Activated CD4-positive, alpha-beta T cell treated with anti-CD3 and anti-CD28 coated beads, Interleukin-10, Interleukin-2, amounts not matched to agents 100 ng/mL and 50 ng/mL, durations not matched to agents 16 hours and 8 hours (primary cell): ENCODE measurements at places on chromosomes 1 and 21.

GRCh38 chr1:174110053-174110452 is 49.3 kb upstream of the RABGAP1L start:
- DNase-seq = no peak

- DNase-seq = peak; percentile 38
Observed at GRCh38 chr21:45767071-45768006, 123.8 kb downstream of the PCBP3 start.

- no peak for DNase-seq
Observed at GRCh38 chr1:66750577-66750976, 1.7 kb upstream of the DYNLT5 start.

GRCh38 chr21:38820471-38821239 is 14.9 kb downstream of the ETS2 start:
- no peak for DNase-seq

- no peak for DNase-seq
Observed at GRCh38 chr1:80305466-80305865, 1298.9 kb upstream of the ADGRL4 start.

- DNase-seq = no peak
Observed at GRCh38 chr1:158055854-158056253, 62.4 kb downstream of the KIRREL1 start.

GRCh38 chr1:31712630-31713029 is 8.8 kb upstream of the COL16A1 start:
- no peak for DNase-seq

GRCh38 chr1:172140072-172140471 is 280.4 kb upstream of the C1orf105 start:
- no peak for DNase-seq

DNA sequence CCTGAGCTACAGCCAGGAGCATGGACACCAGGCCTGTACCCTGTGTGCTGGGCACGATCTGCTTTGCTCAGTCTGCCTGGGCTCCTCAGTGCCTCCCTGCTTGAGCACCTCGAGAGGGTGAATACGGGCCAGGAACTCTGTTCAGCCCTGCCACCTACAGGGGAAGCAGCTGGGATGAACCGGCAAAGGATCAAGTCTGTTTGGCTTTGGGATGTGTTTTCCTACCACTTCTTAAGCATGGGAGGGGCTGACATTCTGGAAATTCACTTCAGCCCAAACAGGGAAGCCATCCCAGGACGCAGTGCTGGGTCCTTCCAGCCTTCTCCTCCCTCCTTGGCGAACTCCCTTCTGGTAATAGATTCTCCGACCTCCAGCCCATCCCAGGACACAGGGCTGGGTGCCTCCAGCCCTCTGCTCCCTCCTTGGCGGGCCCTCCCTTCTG is 55.8 kb upstream of the SELENON start:
- no peak for DNase-seq

DNA sequence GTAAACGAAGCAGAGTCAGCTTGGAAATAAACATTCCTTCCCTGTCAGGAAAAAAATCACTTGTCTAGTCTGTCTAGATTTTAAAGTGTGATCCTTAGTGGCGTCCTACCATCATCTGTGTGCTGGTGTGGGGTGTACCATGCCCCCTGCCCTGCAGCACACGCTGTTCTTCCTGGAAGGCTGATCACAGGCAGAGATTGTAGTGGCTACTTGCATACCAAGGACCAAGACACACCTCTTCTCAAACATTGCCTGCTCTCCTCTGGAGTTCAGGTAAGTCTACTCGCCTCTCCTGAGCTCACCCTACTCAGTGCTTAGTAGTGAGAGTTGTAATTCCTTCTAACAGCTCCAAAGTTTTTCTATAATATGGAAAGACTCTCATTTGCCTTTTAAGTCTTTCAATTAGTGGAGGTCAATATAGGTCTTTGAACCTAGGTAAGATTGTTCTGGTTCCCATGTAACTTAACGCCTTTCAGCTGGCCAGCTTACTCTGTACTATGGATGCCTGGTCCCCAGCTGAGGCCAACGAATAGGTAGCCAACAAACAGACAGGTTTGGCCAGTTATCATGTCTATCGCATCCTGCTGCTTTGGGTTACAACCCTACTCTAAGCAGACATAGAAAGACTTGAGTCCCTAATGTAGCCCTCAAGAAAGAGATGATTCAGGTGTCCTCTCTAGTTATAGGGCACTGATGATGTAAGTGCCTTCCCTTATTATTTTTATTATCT is 55.4 kb downstream of the XCL1 start:
- DNase-seq = no peak

DNA sequence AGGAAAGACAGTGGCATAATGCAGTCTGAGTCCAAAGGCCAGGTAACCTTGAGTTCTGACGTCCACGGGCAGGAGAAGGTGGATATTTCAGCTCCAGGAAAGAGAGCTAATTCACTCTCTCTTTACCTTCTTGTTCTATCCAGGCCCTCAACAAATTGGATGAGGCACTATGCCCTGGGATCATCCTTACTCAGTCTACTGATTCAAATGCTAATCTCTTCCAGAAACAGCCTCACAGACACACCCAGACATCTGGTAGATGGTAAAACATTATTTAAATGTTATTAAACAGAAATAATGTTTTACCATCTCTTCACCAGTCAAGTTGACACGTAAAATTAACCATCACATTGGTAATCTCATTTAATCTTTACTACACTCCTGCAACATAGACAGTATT is 73.0 kb downstream of the RBM11 start:
- no peak for DNase-seq

DNA sequence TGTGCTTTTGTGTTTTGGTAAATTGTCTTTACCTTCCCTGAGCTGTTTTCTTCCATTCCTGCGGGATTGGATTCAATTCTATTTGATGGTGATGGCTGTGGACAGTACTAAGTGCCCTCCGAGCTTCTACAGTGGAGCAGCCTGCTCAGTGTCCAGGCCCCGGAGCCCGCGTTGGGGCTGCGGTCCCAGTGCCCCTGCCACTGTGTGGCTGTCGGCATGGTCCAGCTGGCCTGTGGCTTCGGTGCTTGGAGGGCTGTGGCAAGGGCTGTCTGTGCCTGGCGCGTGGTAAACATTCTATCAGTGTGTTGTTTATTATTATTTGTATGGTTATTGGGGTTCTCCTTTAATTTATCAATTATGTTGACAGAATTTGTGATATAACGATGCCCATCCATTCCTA is 109.1 kb upstream of the COL6A1 start:
- no peak for DNase-seq

DNA sequence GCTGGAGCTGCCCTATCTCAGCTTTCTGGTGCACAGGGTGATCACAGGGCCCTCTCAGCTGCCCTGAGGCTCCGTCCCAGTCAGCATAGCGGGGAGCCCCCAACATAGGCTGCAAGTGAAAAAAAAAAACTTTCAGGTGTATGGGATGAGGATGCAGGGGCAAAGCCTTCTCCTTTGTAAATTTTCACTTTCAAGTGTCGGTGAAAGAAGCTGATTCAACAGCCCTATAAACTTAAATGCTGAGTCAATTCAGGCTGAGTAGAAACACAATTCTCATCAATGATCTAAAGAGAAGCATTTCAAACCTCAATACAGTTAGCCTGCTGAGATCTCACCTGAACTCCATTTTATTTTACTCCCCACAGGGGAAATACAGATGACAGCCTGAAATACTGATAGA is 171.2 kb downstream of the SEC16B start:
- DNase-seq = no peak

DNA sequence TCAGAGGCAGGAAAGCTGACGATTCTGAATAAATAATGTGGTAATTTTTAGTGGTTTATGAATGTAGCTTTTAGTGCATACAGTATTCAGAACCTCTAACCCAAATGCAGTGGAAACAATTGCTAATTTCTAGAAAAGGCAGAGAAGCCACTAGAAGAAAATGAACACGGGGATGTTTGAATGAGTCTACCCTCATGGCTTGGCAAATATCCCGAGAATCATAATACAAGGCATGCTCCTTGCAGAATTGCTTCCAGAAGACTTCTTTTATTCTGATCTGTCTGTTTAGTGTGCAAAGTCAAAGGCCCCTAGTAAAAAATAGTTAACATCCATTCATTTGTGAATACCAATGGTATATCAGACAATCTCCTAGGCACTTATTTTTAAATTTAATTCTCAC is 246.8 kb downstream of the LMO4 start:
- no peak for DNase-seq

- DNase-seq = no peak
Observed at GRCh38 chr1:165153182-165153581, 203.3 kb downstream of the LMX1A start.

GRCh38 chr1:105891308-105891707 is 1165.2 kb upstream of the PRMT6 start:
- no peak for DNase-seq

- no peak for DNase-seq
Observed at GRCh38 chr1:92804721-92805201, 19.9 kb upstream of the EVI5 start.

DNA sequence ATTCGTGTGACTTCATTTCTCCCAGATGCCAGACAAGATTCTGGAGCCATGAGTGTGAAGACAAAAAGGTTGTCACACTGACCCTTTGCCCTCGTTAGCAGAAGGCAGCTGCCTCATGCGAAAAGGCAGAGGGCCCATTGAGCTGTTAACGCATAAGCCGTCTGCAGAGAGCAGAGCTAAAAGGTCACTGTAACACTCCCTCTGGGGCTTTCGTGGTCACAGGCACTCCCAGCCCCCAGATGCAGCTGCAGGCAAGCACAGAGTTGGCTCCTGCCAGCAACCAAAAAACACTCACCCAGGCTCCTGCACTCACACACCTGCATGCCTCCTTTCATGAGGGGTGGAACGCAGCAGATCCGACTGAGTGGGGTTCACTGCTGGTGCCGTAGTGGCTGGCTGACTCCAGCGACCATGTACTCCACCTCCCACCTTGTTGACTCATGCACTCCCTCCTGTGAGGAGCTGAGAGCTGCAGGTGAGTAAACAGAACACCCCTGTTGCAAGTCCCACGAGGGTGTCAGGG is 287.5 kb downstream of the SMYD3 start:
- DNase-seq = no peak

DNA sequence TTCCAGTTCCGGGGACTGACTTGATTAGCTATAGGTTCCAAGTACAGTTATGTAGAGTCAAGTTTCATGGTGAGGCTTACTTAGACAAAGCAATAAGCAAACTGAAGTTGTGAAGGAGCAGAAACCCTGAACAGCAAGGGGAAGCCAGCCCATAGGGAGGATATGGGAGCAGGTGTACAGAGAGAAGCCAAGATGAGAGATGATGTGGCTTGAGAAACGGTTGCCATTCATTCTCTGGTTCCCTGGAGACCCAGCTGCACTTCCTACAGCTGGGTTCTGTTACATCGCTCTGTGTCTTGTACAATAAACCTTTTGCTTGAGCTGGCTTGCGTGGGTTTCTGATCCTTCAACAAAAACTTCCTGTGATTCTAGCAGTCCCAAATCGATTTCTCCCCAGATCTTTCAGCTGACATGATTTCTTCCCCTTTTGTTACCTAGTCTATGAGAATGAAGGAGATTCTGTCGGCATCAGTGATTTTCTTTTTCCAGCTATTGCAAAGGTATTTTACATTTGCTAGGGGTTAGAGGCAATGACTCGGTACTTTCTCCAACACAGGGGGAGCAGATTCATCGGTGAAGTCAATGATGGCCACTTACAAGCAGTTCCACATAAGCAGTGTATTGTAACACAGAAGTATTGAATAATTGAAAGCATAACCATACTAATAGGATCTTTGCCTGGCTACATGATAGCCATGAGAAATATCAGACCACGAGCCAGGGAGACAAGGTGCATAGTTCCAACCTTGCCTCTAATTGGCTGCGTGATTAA is 67.3 kb downstream of the URB2 start:
- DNase-seq = no peak

- DNase-seq = no peak
Observed at GRCh38 chr1:54859700-54860391, 27.1 kb downstream of the DHCR24 start.

- DNase-seq = peak; percentile 75
Observed at GRCh38 chr1:234608911-234609690, 877 bp downstream of the IRF2BP2 start.

DNA sequence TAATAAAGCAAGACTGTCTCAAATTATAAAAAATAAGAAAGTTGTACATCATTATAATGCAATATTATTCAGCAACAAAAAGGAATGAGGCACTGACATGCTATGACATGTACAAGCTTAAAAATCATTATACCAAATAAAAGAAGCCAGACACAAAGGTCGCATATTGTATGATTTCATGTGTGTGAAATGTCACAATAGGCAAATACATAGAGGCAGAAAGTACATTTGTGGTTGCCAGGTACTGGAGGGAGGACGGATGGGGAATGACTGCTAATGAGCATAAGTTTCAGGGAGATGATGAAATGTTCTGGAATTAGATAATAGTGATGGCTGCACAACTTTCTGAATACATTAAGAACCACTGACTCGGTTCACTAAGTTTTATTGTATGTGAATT is 73.6 kb upstream of the NBPF3 start:
- DNase-seq = no peak

- DNase-seq = no peak
Observed at GRCh38 chr1:231183639-231184590, 22.1 kb downstream of the TRIM67 start.

DNA sequence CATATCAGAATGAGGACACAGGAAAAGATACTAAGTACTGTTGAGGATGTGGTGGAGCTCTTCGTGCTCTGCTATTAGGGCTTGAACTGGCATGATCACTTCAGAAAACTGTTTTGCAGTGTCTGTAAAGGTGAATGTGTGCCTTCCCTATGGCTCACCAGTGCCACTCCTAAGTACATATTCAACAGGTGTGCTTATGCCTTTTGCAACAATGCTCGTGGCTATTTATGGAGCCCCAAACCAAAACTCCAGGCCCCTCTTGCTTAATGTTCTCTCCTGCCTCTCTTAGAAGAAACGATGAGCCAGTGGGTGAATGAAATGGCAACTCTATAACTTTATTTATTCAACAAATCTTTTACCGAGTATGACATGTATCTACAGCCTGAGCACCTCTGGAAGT is 70.2 kb downstream of the TAS1R2 start:
- DNase-seq = no peak

GRCh38 chr1:107541412-107541811 is 400.6 kb downstream of the NTNG1 start:
- no peak for DNase-seq

DNA sequence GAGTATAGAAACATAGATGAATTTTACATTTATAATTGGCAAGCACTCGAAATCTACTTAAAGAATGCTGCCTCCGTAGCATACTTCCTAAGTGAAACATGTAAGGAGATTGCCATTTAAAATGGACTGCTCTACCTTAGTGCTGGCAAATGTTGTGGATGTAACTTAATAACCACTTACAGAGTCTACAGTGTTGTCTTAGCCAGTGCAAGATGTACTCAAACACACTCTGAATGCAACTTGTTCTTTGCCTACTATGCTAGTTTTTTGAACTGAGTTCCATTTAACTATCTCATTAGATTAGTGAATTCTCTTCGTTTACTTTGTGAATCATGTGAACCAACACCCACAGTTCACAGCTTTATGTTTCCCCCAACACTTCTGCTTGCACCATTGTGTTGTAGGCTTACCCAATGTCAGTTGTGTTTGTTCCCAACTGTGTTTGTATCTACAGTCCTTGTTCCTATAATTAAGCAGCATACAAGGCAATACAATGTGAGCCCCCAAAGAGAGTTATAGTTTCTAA is 345.5 kb upstream of the LYPLAL1 start:
- no peak for DNase-seq
